ENCODE measurements at places on chromosomes 2 and 18.

- DNase-seq, result no peak
Observed at GRCh38 chr18:59072727-59073421, 66.8 kb upstream of the SEC11C start.

- no peak for DNase-seq
Observed at GRCh38 chr2:63903003-63903402, 61.3 kb downstream of the UGP2 start.

DNA sequence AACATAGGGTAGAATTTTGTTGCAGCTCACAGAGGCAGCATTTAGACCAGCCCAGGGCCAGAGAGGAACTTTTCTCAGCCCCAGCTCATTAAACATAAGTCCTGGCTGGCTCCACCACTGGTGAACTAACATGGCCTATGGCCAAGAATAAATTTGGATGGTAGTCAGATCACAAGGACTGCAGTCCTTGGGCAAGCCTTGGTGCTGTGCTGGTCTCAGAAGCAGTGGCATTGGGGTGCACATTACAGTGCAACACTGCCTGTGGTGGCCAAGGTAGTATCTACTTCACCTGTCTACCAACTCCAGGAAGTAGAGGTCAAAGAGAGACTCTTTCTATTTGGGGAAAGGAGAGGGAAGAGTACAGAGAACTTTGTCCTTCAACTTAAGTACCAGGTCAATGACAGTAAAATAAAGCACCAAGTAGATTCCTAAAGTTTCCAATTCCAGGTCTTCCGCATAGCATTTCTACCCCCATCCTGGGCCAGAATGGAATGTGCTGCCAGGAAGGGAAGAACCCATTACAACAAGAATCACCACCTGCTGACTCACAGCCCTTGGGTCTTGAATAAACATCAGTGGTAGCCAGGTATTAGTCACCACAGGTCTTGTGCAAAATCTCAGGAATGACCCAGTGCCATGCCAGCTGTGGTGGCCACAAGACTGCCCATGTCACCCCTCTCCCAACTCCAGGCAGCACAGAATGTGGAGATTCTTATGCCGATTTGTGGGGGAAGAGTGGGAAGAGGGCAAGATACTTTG lies 155.4 kb upstream of the FSIP2 start:
- no peak for DNase-seq

GRCh38 chr2:138777996-138778395 lies 2.2 kb downstream of the NXPH2 start:
- DNase-seq, result no peak

GRCh38 chr2:201642579-201643215 lies 606 bp downstream of the TMEM237 start:
- DNase-seq, result peak; percentile 48

GRCh38 chr2:228140934-228141528 lies 40.5 kb downstream of the SPHKAP start:
- DNase-seq, result no peak

DNA sequence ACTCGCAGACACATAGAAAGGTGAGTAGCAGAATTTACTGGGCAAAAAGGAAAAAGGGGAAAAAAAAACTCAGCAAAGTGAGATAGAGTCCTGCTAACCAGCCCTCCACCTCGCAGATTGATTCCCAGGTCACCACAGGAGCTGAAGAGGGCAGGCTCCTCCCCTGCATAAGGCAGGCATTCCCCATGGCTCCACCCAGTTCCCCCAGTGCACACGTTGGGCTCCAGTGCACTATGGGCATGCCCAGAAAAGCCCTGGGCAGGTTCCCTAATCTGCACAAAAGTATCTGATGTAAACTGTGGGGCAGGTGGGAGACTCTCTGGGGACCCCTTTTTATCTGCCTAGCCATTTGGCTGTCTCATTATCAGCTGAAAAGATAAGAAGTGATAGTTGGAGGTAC lies 461.2 kb upstream of the TMEFF2 start:
- no peak for DNase-seq

DNA sequence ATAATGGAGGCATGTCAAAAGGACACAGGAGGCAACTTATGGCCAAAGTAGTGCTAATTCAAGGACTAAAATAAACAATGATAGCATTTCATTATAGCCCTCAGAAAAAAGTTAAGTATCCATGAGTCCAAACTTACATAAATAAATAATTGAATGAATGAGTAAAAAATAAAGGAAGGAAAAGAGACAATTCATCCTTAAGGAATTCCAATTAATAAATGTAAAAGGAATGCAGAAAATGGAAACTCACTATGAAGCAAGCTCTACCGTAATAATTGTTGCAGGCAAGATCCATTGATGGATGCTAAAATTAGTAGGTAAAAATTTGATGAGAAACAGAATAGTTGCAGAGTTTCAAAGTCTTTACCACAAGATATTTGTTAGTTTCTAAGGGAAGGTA lies 88.2 kb upstream of the RAPGEF4 start:
- DNase-seq, result no peak

DNA sequence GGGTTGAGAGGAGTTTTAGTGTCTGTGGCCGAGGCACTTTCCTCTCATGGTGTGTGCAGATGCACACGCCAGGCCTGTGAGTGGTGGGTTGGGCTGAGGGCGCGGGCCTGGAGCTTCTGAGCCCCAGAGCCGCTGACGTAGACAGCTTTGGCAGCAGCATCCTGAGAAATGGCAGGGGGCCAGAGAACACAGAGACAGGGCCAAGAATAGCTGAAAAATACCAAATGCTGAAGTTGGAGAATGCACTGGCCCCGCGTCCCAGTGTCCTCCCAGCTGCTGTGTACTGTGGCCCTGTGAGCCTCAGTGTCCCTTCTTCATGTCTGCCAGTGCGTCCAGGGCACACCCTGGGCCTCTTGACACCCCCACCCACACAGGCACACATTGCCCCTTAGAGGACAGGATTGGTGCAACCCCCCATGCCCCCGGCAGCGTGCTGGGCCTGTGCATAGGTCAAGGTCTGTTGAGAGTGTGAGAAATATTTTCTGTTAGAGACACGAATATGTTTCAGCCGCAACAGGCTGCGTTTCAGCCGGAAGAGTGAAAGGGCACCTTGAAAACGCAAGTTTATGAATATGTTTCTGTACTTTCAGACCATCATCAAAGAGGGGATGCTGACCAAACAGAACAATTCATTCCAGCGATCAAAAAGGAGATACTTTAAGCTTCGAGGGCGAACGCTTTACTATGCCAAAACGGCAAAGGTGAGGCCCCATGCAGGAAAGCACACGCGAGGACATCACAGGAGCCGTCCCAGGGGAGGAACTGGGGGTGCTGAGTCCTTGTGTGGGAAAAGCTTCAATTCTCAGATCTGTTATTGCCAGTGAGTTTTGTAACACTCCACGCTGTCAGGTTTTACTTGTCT lies 33.6 kb downstream of the DGKD start:
- no peak for DNase-seq

GRCh38 chr2:196219671-196220070 lies 48.3 kb upstream of the STK17B start:
- DNase-seq, result no peak

- DNase-seq, result no peak
Observed at GRCh38 chr2:43003702-43004101, 211.3 kb upstream of the HAAO start.

DNA sequence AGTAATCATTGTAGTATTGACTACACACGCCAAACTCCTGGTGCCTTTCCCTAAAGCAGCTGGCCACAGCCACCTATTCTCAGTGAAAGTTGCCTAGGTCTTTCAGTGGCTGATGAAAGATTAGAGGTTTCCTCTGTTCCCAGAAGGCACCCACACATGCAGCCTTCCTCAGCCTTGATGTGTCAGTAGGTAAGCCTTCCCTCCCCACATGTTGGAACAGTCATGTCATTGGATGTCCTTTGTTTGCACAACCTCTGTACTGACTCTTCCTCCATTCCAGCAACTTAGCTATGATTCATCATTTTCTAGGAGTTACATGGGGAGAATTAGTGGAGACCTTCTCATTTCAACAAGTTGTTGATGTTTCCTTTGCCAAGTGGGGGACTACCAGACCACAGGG lies 630.8 kb upstream of the SLC39A10 start:
- DNase-seq, result no peak

DNA sequence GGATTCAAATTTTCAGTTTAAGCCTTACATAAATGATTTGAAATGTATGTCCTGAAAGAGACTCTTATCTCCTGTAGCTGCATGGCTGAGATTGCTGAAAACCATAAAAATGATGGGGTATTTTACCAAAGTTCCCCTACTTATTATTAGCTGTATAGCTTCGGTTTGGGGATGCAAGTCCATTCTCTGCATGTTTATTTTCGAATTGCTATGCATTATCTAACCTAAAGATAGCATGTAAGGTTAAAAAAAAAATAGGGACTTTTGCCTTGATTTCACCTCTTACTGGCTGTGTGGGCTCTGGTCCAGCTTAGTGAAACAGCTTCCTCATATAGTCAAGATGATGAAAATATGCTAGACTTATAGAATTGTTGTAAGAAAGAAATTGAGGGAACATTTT lies 14.0 kb upstream of the ACOXL start:
- DNase-seq, result no peak

DNA sequence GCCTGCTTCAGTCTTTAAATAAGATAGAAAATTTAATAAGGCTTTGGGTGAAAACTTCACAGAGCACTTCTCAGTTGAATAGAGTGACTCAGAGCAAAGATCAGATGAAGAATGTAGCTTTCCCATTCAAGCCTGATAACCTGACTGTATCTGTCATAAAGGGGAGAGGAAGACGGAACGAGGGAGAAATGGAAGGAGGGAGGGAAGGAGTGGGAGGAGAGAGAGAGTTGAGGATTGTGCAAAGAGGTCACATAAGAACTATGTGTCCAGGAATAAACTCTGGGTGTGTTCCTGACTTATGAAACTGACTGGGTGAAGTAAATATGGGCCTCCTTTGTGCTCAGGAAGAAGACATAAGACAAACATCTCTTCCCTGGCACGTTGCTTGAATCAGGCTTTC lies 385.5 kb downstream of the LPIN1 start:
- DNase-seq, result no peak

- peak; percentile 18 for DNase-seq
Observed at GRCh38 chr2:170122883-170123547, 54.9 kb upstream of the MYO3B start.

GRCh38 chr2:191066197-191066918 lies 52.4 kb upstream of the STAT1 start:
- no peak for DNase-seq

DNA sequence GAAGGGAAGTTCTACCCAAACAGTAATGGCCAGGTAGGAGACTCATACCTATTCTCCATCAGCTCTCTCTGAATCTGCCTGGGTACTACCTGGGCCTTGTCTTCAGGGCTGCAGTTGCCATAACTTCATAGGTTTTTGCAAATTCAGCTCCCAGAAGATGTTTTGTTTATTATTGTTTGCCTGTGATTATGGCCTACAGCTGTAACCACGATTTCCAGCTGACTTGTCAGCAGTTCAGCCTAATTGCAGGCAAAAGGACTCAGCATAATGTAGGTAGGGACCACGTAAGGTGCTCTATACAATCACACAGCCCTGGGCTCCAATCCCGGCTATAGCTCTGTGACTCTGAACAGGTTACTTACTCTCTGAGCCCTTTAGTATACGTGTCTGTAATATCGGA lies 187.0 kb upstream of the FN1 start:
- DNase-seq, result no peak

DNA sequence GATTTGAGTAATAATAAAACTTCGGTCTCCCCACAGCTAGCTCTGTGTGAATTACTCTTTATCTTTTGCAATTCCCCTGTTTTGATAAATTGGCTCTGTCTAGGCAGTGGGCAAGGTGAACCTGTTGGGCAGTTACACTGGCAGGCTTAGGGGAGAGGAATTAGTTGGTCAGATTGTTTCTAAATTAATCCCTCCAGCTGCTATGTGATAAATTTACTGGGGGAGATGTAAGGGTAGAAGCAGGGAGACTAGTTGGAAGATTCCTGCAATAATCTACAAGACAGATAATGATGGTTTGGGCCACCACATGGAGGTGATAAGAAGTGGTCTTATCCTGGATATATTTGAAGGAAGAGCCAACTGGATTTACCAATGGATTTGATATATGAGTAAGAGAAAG lies 118.5 kb upstream of the TACR1 start:
- no peak for DNase-seq

DNA sequence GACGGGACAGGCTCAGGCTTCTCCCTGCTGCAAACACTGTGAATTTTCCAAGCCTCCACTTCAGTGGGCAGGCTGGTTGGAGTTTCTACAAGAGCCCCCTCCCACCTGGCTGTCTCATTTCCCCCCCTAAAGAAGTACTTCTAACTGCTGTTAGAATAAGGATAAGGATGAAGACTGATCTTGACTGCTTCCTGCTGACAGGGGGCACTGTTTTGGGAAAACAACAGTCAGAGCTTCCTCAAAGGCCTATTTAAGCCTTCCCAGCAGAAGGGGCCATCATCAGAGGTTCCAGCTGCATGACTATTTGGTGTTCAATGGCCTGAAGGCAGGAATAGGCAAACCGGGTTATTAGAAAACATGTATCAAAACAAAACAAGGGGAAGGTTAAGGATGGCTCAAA lies 1162.8 kb downstream of the DSC3 start:
- DNase-seq, result no peak

- no peak for DNase-seq
Observed at GRCh38 chr2:64400733-64401528, 53.0 kb upstream of the LGALSL start.

- no peak for DNase-seq
Observed at GRCh38 chr2:191231995-191232394, 13.2 kb upstream of the MYO1B start.

DNA sequence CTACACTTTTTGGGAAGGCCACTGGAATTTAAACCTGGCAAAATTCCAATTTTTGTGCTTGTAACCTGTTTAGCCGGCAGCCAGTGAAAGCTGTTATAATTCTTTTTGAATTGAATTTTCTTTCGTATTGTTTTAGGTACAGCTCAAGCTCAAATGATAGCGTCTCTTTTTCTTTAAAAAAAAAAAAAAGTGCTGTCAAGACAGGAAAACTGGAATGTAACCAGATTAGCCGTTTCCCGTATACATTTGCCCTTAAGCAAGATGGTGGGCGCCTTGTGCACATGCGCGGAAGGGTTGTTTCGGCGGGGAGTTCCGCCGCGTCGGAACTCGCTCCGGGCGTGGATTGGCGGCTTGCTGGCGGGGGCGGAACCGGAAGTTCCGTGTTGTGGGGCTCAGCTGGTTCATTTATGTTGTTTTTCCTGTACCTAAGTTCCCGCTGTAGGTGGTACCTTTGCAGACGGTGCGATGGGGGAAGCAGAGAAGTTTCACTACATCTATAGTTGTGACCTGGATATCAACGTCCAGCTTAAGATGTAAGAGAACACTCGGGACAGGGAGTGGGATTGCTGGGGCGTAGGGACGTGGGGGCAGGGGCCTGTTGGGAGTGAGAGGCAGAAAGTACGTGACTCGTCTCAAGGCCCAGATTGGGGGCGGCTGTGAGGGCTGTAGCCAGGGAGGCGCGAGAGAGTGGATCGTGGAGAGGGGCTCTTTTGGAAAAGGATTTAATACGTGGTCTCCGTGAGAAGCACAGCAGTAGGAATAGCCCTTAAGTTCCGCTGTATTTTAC lies at the start of gene PIK3C3:
Gene PIK3C3 (plus strand): TSS at position 408 of the 787 bp plus-strand sequence. CDS start 58 bp downstream, at position 466.
- peak; percentile 81 for DNase-seq

GRCh38 chr2:240151477-240152031 lies 11.1 kb upstream of the OTOS start:
- no peak for DNase-seq

- DNase-seq, result no peak
Observed at GRCh38 chr2:197274349-197274748, 36.2 kb downstream of the ANKRD44 start.

- DNase-seq, result no peak
Observed at GRCh38 chr2:26978061-26978596, 7.7 kb downstream of the MAPRE3 start.

All from Panc1 (cell line).